ENCODE measurements at places on chromosomes 7 and 10.

GRCh38 chr10:17175551-17175950 lies 25.9 kb downstream of the TRDMT1 start:
- no peak for DNase-seq

DNA sequence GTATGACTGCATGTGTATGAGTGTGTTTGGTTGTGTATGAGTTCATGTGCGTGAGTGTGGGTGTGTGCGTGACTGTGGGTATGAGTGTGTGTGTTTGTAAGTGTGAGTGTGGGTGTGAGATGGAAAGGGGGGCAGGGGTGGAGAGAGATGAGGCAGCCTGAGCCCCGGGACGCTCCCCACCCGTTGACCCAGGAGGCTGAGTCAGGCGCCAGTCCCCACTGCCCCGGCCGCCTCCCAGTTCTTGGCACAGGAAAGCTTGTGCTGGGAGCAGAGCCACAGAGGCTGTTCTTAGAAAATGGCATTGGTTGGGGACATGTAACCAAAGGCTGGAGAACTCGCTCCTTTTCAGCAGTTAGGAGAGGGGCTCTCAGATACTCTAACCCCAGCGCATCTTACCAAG lies 27.8 kb upstream of the NUB1 start:
- DNase-seq: no peak

DNA sequence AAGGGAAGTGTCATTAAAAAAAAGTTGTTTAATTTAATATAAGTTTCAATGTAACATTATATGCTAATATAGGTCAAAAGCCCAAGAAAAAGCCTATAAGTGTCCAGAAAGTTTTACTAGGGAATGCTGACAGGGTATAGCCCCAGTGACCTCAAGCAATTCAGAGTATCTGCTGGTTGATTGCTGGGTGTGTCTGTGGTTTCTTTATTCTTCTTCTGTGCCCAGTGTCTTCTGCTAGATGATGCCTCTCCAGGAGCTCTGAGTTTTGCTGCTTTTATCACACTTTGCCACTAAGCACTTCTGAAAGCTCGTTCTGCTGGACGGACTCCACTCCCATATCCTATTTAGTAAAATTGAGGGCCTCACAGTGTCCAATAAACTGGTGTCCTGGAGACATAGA lies 212.2 kb upstream of the NRG3 start:
- no peak for DNase-seq

DNA sequence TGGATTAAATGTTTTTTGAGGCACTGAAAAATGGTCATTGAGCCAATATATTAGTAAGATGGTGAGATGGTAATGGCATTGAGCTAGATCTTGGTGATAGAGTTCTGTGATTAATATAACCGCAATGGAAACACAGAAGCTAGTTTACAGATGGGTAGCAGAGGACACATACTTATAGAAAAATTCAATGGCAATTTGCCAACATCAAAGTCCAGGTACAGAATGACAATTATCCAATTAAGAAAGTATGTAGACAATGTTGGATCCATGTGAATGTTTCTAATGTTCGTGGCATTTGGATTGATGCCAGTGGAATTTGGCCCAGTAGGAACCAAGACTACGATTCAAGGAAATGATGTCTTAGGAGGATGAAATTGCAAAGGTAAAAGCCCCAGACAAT lies 187.8 kb downstream of the GNAT3 start:
- no peak for DNase-seq

- DNase-seq: no peak
These were observed 96.0 kb downstream of the OR13A1 start for GRCh38 chr10:45219416-45219815.

GRCh38 chr10:68043030-68043429 lies 32.1 kb downstream of the HERC4 start:
- DNase-seq: no peak

GRCh38 chr10:58951746-58952145 lies 224.7 kb upstream of the PHYHIPL start:
- no peak for DNase-seq

GRCh38 chr7:94980418-94981142 lies 73.2 kb downstream of the PPP1R9A start:
- no peak for DNase-seq

DNA sequence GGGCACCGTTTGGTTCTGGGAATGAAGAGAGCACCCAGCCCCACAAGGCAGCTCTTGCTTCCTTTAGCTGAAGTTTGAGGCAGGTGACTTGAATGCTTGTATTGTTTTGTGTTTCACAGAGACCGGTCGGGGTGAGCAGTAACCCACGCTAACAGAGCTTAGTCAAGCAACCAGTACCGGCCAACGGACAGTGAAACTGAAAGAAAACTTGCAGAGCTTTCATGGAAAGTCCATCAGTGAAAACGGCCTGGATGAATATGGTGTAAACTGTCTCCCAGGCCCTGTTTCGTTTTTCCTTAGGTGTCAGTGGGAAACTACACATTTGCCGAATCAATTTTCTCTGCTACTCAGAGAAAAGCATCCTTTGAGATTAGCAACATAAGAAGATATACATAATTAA lies 101.1 kb downstream of the LYZL1 start:
- DNase-seq: no peak

DNA sequence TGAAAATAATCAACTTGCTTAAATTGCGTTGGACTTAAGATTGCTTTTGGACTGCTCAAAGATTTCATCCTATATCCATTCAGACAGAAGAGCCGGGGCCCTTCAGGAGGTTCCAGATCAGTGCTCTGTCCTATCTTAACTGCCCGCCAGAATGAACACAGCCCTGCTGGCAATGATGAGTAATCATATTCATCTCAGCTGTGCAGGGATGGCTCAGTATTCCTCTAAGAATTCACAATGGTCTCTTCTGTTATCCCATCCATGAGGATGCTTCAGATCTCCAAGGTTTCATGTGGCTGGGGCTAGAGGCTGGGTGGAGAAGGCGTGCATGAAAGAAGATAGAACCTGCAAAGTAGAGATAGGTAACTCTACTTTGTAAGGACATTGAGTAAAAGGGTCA lies 80.0 kb upstream of the NPVF start:
- DNase-seq: no peak

DNA sequence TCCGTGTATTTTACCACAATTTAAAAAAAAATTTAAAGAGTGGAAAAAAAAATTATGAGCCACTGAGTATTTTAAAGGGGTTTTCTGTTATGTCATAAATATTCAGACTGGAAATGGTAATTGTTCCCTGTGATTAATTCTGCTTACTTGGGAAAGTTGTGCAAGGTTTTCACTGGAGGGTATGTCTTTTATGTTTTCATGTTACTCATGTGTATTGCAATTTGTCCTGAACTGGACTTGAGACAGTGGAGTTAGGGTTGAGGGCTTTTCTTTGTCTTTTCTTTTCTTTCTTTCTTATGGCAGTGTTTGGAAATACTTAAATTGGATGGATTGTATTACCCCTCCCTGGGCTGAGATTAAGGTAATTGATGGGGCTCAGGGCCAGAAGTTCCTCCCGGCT lies 257.7 kb downstream of the BAMBI start:
- no peak for DNase-seq

DNA sequence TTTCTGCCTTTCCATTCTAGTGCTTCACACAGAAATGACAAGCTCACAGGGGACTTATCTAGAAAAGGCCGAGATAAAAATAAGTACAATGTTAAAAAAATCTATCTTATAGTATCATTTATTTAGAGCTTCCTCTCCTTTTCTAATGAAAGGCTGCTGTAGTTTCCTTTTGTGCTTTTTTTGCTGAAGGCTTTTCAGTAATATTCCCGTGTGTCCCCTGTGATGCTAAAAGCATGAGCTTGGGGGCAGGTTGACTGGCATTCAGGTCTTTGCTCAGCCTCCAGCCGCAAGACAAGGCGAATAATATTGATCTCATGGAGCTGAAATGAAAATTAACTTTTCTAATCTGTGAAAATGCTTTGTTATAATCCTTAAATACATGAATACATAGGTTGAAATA lies 143.0 kb downstream of the ST7 start:
- no peak for DNase-seq

GRCh38 chr10:37860494-37861190 lies 3.2 kb upstream of the ZNF248 start:
- no peak for DNase-seq

DNA sequence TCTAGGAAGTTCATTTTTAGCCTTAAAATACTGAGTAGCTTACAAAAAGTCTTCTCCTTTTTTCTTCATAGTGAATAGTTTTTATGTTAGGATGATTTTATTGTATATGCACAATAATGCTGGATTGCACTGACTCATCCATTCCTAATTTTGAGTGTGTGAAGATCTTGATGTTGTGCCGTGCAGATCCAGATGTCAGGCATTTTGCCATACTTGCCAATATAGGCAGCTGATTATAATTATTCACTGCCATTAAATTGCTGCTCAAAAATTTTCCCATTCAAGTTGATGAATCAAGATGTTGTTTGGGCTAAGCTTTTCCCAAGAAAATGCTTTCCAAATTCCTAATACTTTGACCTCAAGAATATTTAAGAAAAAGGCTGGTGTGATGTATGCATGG lies 218.3 kb downstream of the AHR start:
- DNase-seq: no peak

- DNase-seq: no peak
These were observed 54.4 kb downstream of the COBL start for GRCh38 chr7:51261950-51262795.

GRCh38 chr10:93917064-93917391 lies 23.2 kb downstream of the SLC35G1 start:
- no peak for DNase-seq

GRCh38 chr10:676178-676577 lies 13.3 kb downstream of the DIP2C start:
- no peak for DNase-seq

DNA sequence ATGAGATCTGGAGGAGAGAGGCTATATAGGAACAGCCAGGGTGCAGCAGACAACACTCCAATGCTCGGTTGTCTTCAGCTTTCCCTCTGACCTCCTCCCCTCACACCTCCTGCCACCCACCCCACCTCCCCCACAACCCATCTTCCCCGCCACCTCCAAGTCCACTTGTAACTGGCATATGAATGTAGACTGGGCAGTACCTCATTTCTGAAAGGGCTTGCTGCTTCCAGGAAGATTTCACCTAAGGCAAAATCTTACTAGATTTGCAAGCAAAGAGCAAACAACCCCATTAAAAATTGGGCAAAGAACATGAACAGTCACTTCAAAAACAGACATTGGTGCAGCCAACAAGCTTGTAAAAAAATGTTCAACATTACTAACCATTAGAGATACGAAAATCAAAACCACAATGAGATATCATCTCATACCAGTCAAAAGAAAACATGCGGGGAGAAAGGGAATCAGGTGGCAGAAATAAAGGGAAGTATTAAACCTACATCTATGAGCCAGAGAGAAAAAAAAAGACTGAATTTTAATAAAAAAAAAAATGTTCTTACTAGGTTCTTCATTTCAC lies 164.6 kb upstream of the C1GALT1 start:
- DNase-seq: no peak

- DNase-seq: no peak
These were observed 30.7 kb upstream of the ADCY1 start for GRCh38 chr7:45543473-45543872.

DNA sequence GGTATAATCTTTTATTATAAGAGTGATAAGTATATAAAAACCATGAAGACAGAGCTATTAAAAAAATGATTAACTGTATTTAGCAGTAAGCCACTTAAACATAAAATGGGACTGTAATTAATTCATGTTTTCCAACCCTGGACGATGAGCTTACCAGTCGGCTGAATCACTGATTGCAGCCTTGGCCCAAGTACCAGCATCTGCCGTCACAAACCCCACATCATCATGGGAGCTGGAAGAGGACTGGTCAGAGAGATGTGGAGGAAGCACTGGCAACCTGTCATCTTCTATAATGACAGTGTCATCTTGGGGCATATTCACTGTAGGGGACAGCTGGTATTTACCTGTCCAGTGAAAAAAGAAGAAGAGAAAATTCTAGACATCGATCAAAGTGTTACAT lies 473.6 kb downstream of the PARD3 start:
- no peak for DNase-seq

- DNase-seq: no peak
These were observed 29.0 kb upstream of the MPP7 start for GRCh38 chr10:28331841-28332240.

DNA sequence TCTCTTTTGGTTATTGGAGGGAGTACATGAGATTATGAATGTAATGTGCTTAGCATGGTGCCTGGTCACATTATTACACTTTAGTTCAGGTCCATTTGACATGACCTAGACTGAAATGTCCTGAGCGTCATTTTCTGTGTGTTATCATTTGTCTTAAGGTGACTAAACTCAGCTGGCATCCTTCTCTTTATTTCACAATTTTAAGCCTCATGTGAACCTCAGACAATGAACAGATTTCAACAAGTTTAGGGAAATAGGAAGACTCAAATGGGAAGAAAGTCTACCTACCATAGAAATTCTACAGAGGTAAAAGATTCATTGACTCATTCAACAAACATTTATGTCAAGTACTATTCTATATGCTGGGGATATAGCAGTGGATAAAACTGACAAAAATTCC lies 70.2 kb upstream of the EXOC6 start:
- no peak for DNase-seq

DNA sequence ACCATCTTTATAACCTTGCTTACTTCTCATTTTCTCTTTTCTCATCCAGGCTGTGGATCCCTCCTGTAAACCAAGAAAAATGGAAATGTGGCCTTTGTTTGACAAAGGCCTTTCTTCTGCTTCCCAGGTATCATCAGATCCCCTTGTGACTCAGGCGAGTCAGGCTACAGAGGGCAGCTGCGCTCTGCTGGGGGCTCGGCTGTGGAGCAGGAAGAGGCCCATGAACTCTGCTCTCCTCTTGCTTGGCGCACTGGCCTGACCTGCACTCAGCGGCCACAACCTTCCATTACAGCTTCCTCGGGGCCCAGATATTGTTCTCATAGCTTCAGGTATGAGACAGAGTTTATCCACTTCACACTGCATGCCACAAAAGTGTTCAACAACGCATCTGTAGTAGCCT lies 457.6 kb upstream of the COBL start:
- no peak for DNase-seq

DNA sequence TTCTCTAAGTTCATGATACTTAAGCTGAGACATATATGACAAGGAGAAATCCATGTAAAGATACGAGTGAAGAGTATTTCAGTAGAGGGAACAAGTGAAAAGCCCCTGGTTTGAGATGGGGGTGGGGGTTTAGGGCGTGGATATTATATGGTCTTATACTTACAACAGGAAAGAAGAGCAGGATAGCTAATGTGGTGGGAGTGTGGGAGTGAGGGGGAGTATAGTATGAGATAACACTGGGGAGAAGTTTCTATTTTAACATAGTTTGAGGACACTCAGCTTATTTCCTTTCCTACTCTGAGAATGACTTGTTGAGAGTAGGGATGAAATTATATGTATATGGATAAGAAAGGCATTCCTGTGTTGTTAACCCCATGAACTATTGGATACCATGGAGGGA lies 36.5 kb downstream of the MCU start:
- DNase-seq: no peak

- DNase-seq: no peak
These were observed 285.2 kb upstream of the MKLN1 start for GRCh38 chr7:131042269-131043160.

GRCh38 chr7:85583131-85583953 lies 396.5 kb upstream of the SEMA3D start:
- no peak for DNase-seq

- no peak for DNase-seq
These were observed 198.4 kb upstream of the KIAA1217 start for GRCh38 chr10:24010436-24010970.
